ENCODE measurements at places on chromosomes 1 and 21. TPM values are rescaled to one million over a fixed set of nuclear protein-coding genes. Genes with fewer than 3 reads are reported as not detected.
A peak's percentile ranks its signal among the peaks of the same experiment; 100 is the strongest.

The ZMYND12 gene
- polyA plus RNA-seq, result 0.88 TPM

DNA sequence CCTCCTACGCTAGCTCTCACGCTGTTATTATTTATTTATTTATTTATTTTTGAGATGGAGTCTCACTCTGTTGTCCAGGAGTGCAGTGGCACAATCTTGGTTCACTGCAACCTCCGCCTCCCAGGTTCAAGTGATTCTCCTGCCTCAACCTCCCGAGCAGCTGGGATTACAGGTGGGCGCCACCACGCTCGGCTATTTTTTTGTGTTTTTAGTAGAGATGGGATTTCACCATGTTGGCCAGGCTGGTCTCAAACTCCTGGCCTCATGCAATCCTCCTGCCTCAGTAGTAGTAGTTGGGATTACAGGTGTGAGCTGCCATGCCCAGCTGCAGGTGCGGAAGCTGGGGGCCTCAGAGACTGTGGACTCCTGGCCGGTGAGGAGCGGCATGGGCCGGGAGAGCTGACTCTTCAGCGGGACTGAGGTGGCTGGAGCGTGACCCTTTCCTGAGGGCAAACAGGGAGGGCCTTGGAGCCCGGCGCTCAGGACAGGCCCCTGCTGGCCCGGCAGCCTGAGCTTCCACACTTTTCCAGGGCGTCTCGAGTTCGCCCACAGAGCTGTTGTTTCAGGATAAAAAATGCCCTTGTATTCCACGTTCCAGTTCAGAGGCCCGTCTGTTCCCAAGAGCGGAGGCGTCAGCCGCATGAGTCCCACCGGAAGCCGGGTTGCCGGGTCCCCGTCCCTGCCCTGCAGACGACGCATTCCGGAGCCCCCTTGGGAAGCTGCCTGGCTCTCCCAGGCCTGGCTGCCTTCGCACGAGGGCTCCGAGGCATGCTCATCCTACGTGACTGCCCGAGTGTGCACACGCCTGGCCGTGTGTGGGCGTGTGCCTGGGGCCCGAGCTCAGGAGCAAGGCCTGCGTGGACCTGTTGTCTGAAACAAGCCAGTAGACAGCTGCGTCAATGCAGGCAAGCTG is 126.2 kb downstream of the SIK1 start:
- H3K27me3 ChIP-seq, result no peaks in the 10 kb centered on the region

GRCh38 chr1:163069142-163069541 is at the start of gene RGS4:
Gene RGS4 (plus strand): TSS chr1:163069361. CDS start chr1:163069485, 124 bp downstream.
- no peaks in the 10 kb centered on the region for H3K27me3 ChIP-seq
- peaks cover 25% of the 10 kb centered on the region for H3K4me1 ChIP-seq
- H3K4me3 ChIP-seq, result peak within 1 kb of the TSS; percentile 32
- H3K36me3 ChIP-seq, result no peaks in the 10 kb centered on the region

- DNase-seq, result no peak
- H3K27me3 ChIP-seq, result no peaks in the 10 kb centered on the region
- no peak overlapping the region for H3K27ac ChIP-seq
- H3K4me1 ChIP-seq, result no peaks in the 10 kb centered on the region
- H3K36me3 ChIP-seq, result peaks cover 24% of the 10 kb centered on the region
- H3K4me3 ChIP-seq, result no peak overlapping the region
Measured at GRCh38 chr1:10237157-10237539, 26.8 kb downstream of the KIF1B start.

- H3K36me3 ChIP-seq, result no peaks in the 10 kb centered on the region
- H3K4me1 ChIP-seq, result no peaks in the 10 kb centered on the region
- H3K27ac ChIP-seq, result no peak overlapping the region
- no peak overlapping the region for H3K4me3 ChIP-seq
- no peak for DNase-seq
- H3K27me3 ChIP-seq, result no peaks in the 10 kb centered on the region
Measured at GRCh38 chr1:57591842-57592241, 168.0 kb upstream of the DAB1 start.

GRCh38 chr1:168136709-168137514 is at the start of gene GPR161:
Gene GPR161 (minus strand): TSS chr1:168136930. CDS start chr1:168104850, 32,080 bp downstream.
- H3K4me3 ChIP-seq, result peak within 1 kb of the TSS; percentile 63
- no peaks in the 10 kb centered on the region for H3K27me3 ChIP-seq
- H3K4me1 ChIP-seq, result peaks cover 12% of the 10 kb centered on the region
- no peaks in the 10 kb centered on the region for H3K36me3 ChIP-seq
- DNase-seq, result peak; percentile 48

The C1orf185 gene
- not detected for polyA plus RNA-seq
